ENCODE measurements at places on chromosomes 12 and 14.

- no peak for DNase-seq
These were observed 35.7 kb upstream of the ATP2A2 start for GRCh38 chr12:110245369-110245772.

DNA sequence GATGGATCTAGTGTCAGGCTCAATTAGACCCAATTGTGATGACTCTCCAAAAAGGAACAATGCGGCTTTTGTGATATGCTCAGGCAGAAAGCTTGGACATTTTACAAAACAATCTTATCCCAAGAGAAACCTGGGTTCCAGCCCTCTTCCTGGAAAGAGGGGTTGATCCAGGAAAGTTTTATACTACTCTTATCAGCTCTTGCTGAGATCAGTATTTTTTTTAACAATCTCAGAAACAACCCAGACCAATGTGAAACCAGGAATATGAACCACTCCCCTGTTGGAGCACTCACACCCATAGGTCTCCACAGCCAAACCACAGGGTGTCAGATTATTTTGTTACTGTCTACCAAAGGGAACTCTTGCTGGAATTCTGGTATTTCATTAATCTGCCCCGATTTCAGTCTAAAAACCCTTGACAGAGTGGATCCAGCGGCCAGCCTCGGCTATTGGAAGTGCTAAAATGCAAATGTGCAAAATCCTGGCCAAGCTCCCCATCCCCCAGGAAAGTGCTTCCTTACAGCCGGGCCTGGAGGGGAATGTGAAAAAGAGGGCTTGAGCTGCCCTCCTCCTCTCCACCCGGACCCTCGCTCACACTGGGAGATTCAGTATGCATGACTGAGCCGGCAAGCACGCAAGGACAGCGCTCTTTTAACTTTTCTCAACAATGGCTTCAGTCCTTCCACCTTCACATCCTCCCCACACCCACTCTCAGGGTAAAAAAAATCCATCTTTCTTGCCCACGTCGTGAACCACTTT lies 4.0 kb downstream of the FBXL14 start:
- peak; percentile 84 for DNase-seq

GRCh38 chr12:106179086-106179485 lies 40.3 kb upstream of the NUAK1 start:
- peak; percentile 11 for DNase-seq

- DNase-seq, result no peak
These were observed 823 bp downstream of the ATG2B start for GRCh38 chr14:96362071-96362964.

DNA sequence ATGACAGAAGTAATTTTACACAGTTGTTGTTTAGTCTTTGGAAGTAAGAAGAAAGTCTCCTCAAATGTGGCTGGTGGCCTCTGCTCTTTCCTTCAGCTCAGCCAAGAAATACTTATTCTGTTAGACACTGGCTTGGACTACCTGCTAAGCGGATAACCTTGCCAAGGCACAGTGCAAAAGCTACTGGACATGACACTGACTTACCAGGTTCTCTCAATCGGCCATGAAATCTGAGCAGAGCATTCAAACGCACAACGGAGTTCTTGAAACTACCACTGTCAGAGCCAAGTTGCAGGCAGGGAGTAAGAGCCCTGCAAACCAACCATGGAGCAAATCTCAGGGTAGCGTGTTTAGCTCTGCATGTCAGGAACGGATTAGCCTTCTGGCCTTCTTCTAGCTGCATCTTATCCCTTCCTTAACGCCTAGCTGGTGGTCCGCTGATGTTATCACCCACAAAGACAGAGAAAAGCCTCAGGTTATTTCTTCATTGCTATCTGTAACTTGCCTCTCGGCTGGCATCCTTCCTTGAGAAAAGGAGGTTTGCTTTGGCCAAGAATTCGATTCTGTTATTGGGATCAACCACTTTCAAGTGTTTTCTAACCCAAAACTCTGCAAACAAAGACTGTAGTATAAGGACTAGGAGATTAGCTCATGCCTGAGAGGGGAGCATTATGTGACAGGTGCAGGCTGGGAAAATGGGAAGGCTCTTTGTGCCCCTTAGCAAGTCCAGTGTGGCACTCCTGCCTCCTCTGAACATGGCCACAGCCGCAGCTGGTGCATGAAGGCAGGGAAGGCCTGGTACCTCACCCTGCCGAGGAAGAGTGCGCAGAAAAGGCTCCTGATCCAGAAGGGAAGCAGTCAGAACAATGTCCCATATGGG lies 223.4 kb downstream of the GLT1D1 start:
- DNase-seq, result no peak

DNA sequence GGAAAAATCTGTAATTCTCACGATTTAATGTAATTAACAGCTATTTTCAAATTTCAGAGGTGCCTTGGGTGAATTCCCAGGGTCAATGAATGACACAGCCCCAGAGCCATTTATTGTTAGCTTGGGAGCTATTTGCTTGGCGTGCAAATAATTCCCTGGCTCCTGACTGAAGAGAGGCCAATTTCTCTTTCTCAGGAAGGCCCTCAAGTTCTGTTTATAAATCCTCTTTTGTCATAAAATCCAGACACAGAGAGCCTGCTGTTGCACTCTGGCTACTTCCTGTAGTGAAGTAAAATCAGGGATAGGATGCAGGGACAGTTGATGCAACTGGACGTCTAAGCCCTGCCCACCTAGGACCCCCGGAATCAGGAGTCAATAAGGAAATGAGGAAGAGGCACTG lies 154.3 kb downstream of the TMX1 start:
- DNase-seq, result no peak

DNA sequence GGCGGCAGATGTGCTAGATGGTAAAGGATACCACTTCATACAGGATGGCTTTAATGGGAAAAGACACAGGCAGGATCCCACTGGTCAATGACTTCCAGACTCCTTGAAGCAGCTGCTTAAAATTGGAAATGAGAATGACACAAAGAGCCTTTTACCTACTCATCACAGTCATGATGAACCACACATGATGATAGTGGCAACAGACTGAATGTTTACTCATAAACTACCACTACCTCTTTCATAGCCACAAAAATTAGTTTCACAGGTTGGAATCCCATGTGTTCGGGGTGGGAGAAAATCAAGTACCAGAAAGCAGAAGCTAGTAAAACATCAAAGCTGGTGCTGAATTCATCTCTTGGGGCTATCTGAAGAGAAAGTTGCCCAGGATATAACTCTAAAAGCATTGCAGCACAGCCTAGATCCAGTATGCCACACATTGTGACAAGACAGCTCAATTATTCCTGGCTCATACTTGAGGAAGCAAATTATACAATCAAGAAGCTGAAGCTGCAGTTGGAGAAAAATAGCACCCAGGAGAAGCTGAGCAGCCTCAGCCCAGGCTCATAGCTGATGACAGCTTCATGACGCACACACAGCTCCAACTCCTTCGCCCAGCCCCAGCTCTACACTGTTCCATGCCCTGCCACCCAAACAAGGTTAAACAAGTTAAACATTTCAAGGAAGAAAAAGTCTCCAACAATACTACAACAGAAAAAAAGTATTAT lies 29.0 kb upstream of the C12orf50 start:
- DNase-seq, result no peak

DNA sequence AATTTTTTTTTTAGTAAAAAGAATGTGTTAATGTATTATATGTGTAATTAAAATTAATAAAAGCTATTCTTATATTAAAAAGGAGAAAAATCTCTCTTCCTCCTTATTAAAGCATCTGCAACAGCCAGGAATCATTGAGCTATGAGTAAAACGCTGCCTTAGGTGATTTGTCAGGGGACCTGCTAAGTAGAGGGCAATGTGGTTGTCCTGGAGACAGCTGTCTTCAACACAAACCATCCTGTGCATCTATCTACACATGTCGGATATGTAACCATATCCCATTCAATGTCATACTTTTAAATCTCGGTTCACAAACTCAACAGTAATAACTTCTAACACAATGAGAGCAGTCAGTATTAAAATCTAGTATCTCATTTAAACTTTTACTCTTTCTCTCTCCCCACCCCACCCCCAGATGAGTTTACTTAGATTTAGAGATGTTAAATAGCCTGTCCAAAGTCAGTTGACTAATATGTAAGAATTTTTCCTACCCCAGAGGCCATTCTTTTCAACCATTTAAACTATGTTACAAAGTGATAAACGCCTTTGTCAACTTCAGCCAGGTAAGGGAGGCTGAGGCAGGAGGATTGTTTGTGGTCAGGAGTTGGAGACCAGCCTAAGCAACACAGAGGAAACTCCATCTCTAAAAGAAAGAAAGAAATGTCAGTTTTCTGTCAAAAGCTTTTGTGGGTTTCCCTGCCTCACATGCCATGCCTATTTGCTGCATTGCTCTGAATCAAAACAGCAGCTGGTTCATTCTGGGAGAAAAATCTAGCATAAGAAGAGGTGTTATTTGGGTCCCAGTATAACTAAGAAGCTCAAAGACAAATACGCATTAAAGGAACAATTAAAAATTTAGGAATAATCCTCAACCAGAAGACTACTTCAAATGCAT lies 413.7 kb upstream of the CCDC196 start:
- no peak for DNase-seq

DNA sequence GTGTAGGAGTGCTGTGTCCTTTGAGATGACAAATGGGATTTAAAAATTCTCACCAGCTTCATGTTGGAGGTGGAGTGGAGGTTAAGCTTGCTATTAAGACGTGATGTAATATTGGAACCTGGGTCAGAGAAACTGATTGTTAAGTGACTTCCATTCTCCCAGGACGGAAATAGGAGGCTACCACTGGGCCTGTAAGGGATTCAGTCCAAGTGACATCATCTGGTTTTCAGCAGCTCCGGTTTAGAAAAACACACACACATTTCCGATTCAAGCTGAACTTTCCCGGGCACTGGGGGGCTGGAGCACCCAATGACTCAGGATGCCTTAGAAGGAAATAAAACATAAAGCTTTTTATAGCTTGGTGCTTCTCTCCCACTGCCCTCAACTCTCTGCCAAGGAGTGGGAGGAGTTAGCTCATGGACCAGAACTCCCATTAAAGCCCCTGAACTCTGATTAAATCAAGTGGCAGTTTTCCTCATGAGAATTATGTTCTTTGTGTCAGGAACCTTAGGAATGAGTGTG lies 12.4 kb downstream of the CALM1 start:
- no peak for DNase-seq

GRCh38 chr12:28180786-28181185 lies 9.5 kb upstream of the CCDC91 start:
- no peak for DNase-seq

DNA sequence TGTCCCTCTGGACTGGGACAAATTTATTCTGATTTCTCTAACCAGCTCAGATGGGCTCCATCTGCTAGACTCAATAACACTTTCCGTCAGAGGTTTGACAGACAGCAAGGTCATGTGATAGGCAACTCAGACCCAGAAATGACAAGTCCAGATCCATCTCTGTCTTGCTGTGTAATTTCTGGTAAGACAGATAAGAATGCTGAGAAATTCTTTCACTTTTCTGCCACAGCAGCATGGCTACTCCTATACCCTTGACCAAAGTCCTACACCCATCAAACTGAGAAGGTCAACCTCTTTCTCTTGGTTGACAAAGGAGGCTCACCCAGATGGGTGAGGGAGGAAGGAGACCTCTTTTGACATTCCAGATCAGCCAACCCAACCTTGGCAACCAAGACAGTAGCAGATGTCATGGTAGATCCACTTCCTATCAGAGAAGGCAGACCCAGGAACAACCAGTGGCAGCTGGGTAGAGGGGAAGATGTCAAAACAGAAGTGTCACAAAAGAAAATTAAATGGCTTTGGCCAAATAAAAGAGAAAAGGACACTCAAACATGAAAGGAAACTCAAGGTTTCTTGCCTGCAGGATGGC lies 36.9 kb upstream of the PRKAB1 start:
- no peak for DNase-seq

- no peak for DNase-seq
These were observed 336.9 kb downstream of the BMP4 start for GRCh38 chr14:53619691-53620231.

DNA sequence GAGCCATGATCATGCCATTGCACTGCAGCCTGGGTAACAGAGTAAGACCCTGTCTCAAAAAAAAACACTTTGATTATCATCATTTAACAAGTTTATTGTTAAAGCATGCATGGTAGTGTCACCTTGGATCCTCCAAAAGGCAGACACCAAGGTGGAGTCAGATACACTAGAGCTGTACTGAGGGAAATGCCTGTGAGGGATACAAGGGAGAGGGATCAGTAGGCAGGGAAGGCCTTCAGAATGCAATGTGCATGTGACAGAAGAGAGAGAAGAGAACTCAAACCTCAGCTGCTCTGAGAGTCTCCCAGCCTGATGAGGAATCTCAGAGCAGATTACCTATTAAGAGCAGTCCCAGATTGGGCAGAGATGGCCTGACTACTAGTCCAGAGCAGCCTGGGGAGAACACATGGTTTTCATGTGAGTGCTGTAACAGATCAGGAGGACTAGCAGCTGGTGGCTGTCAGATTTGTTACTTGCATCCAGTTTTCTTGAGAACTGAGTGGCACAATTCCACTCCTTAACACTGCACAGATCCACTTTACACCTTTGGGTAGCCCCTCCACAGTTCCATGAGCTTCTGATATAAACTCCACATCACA lies 38.0 kb upstream of the A2ML1 start:
- no peak for DNase-seq

DNA sequence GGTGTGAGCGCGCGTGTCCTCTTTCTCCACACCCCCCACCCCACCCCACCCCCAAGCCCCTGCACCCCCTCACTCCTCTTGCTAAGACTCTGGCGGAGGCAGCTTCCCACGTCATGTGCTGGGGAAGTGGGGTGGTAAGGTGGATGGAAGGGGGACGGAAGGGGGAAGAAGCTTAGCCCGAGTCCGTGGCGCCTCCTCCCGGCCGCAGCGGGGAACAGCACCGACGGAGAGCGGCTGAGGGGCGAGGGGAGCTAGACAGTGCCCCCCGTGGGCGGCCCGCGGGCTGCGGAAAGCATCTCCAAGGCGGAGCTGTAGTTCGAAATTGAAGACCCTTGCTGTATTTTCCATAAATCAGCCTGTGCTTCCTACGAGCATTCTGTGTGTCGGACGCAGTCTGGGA lies 588 bp upstream of the GRIN2B start:
- peak; percentile 56 for DNase-seq

- no peak for DNase-seq
These were observed 23.7 kb downstream of the LGMN start for GRCh38 chr14:92724516-92725340.

GRCh38 chr14:73722581-73722980 lies 8.4 kb upstream of the PNMA1 start:
- no peak for DNase-seq

GRCh38 chr12:42706321-42706720 lies 116.8 kb upstream of the PRICKLE1 start:
- no peak for DNase-seq

DNA sequence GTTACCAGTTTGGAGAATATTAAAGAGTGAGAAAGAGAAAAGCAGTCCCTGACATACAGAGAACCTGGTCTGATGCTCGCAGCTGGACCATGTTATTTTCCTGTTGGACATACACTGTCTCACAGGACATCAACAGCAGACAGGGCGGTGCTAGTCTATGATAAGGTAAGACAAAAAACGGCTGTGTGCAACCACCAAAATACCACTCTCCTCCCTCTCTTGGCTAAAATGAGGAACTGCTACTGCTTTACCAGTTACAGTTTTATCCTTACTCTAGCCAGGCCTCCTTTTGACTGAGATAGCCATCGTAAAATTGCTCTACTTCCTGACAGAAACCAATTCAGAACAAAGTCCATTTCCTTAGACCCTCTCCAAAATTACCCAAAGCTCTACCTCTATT lies 47.0 kb upstream of the ERGIC2 start:
- DNase-seq, result no peak

Measured in neuronal stem cell (in vitro differentiated cells).